ENCODE measurements at places on chromosomes 1 and 21.

DNA sequence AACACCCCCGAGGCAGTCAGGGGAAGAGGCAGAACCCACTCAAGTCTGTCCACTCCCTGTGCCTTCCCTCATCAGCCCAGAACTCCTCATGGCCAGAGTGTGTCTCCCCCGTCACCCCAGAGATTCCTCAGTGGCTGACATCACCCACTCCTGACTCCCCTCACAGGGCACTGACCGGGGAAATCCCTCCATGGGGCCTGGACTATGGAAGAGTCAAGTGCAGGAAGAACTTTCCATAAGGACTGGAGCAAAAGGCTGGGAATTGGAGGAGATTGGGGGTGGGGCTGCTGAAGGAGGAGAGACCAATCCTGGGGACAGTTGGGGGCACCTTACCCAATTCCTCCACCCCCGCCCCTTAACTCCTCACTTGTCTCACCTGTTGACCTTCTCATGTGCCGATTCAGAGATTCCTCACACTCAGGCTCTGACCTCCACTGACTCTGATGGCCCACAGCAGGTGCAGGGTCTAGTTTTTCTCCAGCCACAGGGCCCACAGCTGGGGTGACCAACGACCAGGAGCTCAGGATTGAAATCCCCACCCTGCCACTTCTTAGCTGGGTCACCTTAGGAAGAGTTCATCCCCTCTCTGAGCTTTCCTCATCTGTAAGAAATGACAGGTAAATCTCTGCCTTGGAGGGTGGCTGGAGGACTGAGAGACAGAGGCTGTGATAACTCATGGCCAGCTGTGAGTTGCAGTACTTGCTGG lies 481 bp upstream of the EXTL1 start:
- DNase-seq: no peak

- DNase-seq: no peak
Observed at GRCh38 chr1:162371611-162372010, 5.0 kb downstream of the SPATA46 start.

- no peak for DNase-seq
Observed at GRCh38 chr1:22289307-22289995, 146.6 kb upstream of the WNT4 start.

DNA sequence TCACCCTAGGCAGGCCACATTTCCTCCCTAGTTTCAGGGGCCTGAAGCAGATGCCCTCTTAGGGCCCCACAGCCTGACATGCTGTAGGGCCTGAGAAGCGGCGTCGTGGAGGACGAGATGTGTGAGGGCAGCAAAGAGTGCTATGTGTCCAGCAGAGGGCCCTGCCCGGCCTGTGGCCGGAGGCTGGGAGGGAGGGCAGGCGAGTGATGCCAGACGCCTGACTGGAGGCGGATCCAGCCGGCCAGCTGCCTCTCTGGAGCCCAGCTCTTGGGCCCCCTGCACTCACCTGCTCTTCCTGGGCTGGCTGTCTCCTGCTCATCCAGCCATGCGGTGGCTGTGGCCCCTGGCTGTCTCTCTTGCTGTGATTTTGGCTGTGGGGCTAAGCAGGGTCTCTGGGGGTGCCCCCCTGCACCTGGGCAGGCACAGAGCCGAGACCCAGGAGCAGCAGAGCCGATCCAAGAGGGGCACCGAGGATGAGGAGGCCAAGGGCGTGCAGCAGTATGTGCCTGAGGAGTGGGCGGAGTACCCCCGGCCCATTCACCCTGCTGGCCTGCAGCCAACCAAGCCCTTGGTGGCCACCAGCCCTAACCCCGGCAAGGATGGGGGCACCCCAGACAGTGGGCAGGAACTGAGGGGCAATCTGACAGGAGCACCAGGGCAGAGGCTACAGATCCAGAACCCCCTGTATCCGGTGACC lies at the start of gene GPR37L1:
Gene GPR37L1, plus strand, starts transcription at position 279 of the 697 bp plus-strand sequence. Its CDS starts 47 bp downstream, at position 326.
- no peak for DNase-seq

DNA sequence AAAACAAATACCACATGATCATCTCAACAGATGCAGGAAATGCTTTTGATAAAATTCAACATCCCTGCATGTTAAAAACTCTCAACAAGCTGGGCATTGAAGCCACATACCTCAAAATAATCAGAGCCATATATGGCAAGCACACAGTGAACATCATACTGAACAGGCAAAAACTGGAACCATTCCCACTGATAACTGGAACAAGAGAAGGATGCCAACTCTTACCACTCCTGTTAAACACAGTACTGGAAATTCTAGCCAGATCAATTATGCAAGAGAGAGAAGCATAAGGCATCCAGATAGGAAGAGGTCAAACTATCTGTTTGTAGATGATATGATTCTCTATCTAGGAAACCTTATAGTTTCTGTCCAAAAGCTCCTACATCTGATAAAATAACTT lies 91.6 kb downstream of the DNAH14 start:
- DNase-seq: no peak

DNA sequence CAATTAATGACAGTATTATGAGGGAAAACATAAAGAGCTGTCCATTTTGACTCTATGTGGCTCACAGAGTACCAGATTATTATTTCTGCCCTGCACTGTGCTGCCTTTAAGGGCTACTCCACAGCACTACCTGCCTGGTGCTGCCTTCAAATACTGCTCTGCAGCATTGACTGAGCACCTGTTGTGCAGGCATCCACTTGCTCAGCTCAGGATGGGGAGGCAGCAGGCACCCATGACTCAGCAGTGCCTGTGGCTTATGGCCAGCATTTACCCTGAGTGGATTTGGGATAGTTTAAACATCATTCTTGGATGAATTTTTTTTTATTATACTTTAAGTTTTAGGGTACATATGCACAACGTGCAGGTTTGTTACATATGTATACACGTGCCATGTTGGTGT lies 953 bp upstream of the KPRP start:
- no peak for DNase-seq

- DNase-seq: no peak
Observed at GRCh38 chr1:11997081-11997850, 17.0 kb downstream of the MFN2 start.

DNA sequence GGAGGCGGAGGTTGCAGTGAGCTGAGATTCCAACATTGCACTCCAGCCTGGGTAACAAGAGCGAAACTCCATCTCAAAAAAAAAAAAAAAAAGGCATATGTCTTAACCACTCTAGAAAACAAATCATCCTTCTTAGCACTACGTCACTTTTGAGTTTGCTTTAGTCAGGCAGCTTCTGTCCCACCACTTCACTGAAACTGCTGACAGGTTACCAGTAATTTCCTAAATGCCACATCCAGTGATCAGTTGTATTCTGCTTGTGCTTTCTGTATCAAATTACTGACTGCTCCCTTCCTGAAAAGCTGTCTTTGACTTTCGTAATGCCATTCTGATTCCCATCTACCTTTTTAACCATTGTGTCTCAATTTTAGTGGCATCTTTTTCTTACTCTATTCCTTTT lies 21.7 kb downstream of the RCOR3 start:
- no peak for DNase-seq

- DNase-seq: peak; percentile 34
Observed at GRCh38 chr1:235326719-235327558, 1.0 kb downstream of the ARID4B start.

- DNase-seq: no peak
Observed at GRCh38 chr1:166933140-166933539, 42.2 kb downstream of the ILDR2 start.

- no peak for DNase-seq
Observed at GRCh38 chr1:153968000-153968363, 280 bp downstream of the CREB3L4 start.

DNA sequence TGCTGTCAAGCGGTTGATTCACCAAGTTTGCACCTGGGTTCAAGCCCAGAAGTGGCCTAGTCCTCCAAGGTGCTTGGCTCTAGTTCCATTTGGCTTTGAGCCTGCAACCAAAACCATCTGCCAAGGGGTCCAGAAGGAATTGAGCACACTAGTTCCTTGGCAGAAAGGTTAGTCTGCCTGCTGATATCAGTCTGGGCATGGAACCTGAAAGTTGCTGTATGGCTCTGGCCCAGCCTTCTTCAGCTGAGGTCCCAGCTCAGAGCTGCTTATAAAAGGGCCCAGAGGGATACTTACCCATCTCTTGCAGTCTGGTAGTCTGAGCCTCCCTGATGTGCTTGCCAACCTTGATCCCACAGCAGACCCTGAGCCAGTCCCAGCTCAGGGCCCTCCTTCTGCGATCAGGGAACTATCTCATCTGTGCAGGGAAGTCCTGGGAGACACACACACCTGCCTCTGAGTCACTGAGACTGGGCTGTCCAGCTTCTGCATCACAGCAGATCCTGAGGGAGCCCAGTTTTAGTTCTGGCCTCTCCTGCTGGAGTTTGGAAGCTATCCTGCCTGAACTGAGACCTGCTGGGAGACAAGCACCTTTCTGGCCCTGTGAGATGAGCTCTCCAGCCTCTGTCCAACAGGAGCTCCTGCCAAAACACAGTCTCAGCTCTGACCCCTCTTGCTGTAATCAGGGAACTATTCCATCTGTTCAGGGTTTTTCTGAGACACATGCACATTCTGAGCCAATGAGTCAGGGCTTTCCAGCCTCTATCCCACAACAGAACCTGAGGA lies 75.8 kb downstream of the CTH start:
- DNase-seq: no peak

DNA sequence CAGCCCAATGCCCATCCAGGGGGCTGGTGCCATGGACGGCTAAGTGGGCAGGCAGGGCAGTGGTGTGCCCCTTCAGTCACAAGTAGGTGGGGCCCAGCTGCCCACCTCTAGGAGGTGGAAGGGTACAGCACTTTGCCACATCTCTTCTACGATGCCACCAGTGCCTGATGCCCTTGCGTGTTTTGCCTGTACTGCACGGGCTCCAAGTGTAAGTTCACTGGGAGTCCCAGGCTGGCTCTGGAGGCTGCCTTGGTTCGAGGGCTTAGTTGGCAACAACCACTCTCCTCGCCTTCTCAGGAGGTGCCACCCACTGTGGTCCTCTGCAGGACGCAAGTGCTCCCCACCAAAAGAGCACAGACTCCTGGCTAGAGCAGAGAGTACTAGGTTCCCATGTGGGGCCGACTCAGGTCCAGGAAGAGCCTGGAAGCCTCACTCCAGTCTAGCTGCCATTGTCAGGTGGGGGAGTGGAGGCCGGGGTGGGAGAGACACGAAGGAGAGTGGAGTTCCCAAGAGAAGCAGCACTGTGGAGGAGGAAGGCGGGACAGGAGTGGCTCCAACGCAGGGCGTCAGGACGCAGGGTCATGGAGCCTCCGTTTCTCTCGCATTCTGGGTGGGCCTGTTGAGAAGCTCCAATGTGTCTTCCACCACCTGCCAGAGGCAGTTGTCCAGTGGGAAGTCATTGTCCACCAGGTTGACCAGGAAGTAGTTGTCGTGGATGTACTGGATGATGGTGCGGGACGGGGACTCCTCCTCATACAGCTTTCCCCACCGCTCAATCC lies 15.5 kb downstream of the MTHFR start:
- no peak for DNase-seq

DNA sequence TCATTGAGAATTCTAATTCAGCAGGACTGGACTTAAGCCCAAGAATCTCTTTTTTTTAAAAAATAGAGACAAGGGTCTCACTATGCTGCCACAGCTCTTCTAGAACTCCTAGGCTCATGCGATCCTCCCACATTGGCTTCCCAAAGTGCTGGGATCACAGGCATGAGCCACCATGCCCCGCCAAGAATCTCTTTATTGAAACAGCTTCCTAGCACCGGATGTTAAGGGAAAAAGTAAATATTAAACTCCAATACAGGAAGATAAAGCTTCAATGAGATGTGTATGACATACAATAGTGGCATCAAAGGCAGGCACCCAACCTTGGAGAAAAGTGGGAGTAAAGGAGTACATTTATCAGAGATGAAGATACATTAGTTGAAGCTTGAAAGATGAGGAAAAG lies 25.5 kb downstream of the PUM1 start:
- DNase-seq: no peak

DNA sequence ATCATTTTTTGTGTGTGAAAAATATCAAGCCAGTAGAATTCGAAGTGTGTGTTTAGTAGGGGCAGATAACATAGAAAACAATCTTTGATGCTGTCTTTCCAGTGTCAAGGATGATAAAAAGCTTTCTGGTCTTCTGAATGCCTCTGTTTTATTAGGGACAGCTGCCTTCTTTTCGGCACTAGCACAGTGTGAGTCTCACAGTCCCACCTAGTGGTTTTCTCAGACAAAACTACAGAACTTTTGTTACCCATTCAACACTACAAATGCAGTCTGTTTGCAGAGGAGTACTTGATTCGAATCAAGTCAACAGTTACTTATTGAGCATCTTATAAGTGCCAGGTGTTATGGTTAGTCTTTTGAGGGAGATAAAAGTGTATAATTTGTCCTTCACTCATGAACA lies 30.6 kb upstream of the MCOLN3 start:
- DNase-seq: no peak
